ENCODE measurements at places on chromosomes 2 and 18.

DNA sequence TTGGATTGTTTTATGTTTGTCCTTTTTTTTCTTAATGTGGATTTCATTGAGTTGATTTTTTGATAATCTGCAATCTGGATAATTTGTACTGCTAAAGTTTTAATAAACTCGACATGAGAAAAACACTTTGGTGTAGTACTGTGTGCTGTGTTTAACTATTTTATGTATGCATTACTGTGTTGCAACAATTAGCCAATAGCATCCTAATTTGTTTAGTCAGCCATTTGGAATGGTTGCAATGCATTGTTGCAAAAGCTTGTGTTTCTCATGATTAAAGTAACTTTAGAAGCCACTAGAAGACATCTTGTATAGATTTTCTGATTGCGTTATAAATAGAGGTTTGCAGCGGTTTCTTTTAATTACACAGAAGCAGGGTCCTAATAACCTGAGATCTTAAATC lies 53.5 kb downstream of the PPIG start:
- DNase-seq, result no peak

GRCh38 chr18:2589345-2590068 lies 18.1 kb downstream of the NDC80 start:
- DNase-seq, result no peak

GRCh38 chr2:181430406-181431118 lies 26.6 kb upstream of the ITGA4 start:
- no peak for DNase-seq

DNA sequence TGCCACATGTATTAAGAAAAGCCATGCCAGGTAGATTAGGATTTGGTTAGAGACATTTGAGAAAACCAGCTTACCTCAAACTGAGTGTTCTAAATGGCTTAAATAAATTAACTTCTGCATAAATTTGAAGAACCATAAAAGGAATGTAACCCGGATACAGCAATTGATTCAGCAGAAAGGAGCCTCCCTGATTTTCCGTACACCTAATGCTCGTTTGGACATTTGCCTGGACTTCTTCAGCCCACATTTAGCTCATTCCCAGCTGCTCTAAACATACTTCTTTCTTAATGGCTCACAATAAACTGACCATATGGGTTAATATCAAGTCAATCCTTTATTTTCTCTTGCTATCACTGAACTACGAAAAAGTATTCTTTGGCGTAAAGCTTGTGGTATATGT lies 392.4 kb downstream of the ZNF516 start:
- no peak for DNase-seq

GRCh38 chr2:148515976-148516375 lies 128.6 kb upstream of the EPC2 start:
- no peak for DNase-seq

DNA sequence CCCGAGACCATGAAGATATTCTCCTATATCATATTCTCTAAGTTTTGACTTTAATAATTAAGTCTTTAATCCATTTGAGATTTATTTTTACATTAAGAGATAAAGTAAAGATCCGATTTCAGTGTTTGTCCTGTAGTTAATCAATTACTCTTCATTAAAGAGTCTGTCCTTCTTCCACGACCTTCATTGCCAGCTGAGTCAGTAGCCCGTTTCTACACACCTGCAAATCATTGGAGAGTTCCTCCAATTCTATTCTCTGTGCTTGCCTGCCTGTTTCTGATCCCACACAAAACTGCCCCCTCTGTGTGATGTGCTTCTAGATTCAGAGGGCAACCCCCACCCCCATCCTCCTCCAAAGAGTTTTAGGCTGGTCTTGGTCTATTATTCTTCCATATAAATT lies 119.2 kb downstream of the KCNF1 start:
- DNase-seq, result no peak
